Activated CD8-positive, alpha-beta memory T cell treated with anti-CD3 and anti-CD28 coated beads, Interleukin-2, amount 10 ng/mL, durations not matched to agents 7 days and 5 days (primary cell): ENCODE measurements at places on chromosomes 13 and 19. TPM values are rescaled to one million over a fixed set of nuclear protein-coding genes. Genes with fewer than 3 reads are reported as not detected.

DNA sequence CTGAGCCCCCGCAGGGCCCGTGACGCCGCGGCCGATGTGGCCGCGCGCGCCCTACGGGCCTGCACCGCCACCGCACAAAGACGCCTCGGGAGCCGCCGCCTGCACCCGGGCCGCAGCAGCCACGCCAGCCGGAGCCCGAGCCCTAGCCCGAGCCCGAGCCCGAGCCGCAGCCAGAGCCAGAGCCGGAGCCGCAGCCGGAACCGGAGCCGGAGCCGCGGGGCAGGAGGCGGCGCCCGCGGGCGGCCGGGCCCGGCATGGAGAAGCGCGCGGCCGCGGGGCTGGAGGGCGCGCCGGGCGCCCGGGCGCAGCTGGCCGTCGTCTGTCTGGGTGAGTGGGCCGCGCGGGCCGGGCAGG lies 379 bp downstream of the LRP3 start:
- no peak overlapping the region for H3K4me3 ChIP-seq
- H3K27me3 ChIP-seq = peaks cover 46% of the 10 kb centered on the region
- H3K36me3 ChIP-seq = no peaks in the 10 kb centered on the region
- peaks cover 2% of the 10 kb centered on the region for H3K4me1 ChIP-seq

DNA sequence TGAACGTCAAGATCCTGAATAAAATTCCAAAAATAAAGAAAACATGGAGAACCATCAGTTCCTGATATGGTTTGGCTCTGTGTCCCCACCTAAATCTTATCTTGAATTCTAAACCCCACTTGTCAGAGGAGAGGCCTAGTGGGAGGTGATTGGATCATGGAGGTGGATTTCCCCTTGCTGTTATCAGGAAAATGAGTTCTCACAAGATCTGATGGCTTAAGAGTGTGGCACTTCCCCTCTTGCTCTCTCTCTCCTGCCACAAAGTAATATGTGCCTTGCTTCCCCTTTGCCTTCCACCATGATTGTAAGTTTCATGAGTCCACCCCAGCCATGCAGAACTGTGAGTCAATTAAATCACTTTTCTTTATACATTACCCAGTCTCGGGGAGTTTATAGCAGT lies 827.4 kb downstream of the GPC5 start:
- no peak overlapping the region for H3K4me3 ChIP-seq
- no peaks in the 10 kb centered on the region for H3K36me3 ChIP-seq
- no peaks in the 10 kb centered on the region for H3K27me3 ChIP-seq
- H3K27ac ChIP-seq = no peak overlapping the region
- no peaks in the 10 kb centered on the region for H3K4me1 ChIP-seq

DNA sequence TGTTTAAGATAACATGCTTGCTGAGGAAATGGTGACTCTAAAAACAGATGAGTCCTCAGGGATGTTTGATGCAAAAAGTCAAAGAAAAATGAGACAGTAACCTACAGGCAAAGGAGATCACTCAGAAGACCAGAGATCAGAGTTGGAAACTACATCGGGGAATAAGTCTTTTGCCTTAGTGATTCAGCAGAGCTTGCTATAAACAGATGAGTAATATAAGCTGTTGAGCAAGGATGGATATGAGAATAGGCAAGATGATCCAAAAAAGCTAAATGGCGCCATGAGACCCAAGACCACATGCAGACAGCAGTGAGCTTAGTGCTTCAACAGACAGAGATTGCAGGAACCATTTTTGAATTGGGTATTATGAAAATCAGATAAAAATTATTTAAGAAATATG lies 168.6 kb downstream of the POSTN start:
- no peaks in the 10 kb centered on the region for H3K36me3 ChIP-seq
- H3K4me1 ChIP-seq = no peaks in the 10 kb centered on the region
- no peak overlapping the region for H3K4me3 ChIP-seq

Gene KCNN1
- total RNA-seq = not detected

Gene LRRC25
- not detected for total RNA-seq

Gene CCL25
- not detected for total RNA-seq
